ENCODE measurements at places on chromosomes 2 and 18. TPM values are rescaled to one million over a fixed set of nuclear protein-coding genes. Genes with fewer than 3 reads are reported as not detected.

Gene ARHGAP28
- total RNA-seq: 25.6 TPM

Gene SPP2
- total RNA-seq: not detected

Gene ABCG5
- not detected for total RNA-seq

Gene ST6GAL2
- total RNA-seq: 0.57 TPM

Gene DYSF
- total RNA-seq: 148 TPM

Gene FBXO36
- 2.4 TPM for total RNA-seq

Gene AOX1
- total RNA-seq: 10.1 TPM

Gene PPP1R1C
- total RNA-seq: under 0.01 TPM

Gene ANKRD62
- total RNA-seq: not detected

Gene MALL
- 130 TPM for total RNA-seq

Gene EMILIN2
- 4.6 TPM for total RNA-seq

Gene NAGK
- 46.1 TPM for total RNA-seq

Data from vein endothelial cell (primary cell).